Right ventricle myocardium inferior (tissue), 1 donor: ENCODE measurements at places on chromosomes 3 and 15. TPM values are rescaled to one million over a fixed set of nuclear protein-coding genes. Genes with fewer than 3 reads are reported as not detected.

DNA sequence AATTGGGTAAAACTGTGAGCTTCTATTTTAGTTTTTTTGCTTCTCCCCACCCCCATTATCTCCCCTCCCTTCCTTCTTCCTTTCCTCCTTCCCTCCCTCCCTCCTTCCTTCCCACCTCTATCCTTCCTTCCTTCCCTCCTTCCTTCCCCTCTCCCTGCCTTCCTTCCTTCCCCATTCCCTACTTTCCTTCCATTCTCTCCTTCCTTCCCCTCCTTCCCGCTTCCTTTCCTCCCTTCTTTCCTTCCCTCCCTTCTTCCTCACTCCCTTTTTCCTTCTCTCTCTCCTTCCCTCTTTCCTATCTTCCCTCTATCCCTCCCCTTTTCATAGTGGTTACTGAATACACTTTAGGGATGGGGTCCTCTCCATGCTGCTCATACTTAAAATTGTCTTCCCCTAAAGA, 40.4 kb upstream of the C3orf22 start:
- no peak for DNase-seq

Gene FANCD2OS
- not detected for total RNA-seq

GRCh38 chr15:89939910-89940309, 27.2 kb upstream of the ARPIN start:
- DNase-seq, result no peak

GRCh38 chr3:53673722-53674350, 172.4 kb downstream of the CHDH start:
- DNase-seq, result no peak
